ENCODE measurements at places on chromosomes 11 and 22. TPM values are rescaled to one million over a fixed set of nuclear protein-coding genes. Genes with fewer than 3 reads are reported as not detected.

GRCh38 chr22:48624401-48624800, 1203.3 kb downstream of the BRD1 start:
- H3K4me3 ChIP-seq, result no peak overlapping the region
- no peaks in the 10 kb centered on the region for H3K27me3 ChIP-seq
- no peaks in the 10 kb centered on the region for H3K4me1 ChIP-seq

GRCh38 chr11:111372538-111372937, 6.5 kb downstream of the POU2AF1 start:
- no peak overlapping the region for H3K4me3 ChIP-seq
- H3K27ac ChIP-seq, result no peak overlapping the region
- no peaks in the 10 kb centered on the region for H3K36me3 ChIP-seq
- no peaks in the 10 kb centered on the region for H3K27me3 ChIP-seq

DNA sequence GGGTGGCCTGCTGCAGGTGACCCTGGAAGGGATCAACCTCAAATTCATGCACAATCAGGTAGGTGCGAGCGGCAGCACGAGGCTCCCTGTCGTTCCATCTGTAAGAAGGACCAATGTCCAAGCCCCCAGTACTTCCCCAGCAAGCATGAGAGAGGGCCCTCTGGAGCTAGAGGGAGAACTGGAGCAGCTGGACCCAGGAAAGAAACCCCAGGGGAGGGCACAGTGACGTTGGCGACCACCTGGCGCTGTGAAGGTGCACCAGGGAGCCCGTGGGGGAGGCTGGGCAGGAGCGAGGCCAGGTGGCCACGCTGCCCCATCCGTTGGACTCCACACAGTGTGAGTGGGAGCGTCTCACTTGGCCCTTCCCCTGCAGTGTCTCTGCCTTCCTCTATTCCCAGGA, 28.0 kb downstream of the MYBPC3 start:
- no peaks in the 10 kb centered on the region for H3K27me3 ChIP-seq
- H3K36me3 ChIP-seq, result peaks cover 51% of the 10 kb centered on the region
- no peak overlapping the region for H3K4me3 ChIP-seq
- no peak for DNase-seq
- H3K27ac ChIP-seq, result no peak overlapping the region
- H3K4me1 ChIP-seq, result peaks cover 6% of the 10 kb centered on the region

DNA sequence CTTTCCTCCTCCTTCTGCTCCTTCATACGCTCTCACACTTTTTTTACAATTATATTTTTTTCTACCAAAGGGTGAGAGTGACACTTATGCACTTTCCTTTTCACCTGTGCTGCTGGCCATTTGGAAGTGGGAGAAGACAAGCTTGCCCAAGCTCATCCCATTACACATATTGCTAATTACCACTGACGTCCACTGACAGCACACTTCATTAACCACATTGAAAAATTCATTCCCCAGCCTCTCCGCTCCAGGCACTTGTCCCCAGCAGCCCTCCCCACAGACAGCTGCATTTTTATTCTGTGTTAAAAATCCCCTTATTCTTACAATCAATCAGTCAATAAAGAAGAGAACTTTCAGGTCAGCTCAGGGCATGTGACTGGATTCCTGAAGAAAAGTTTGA, 175.1 kb downstream of the LRRC4C start:
- H3K27ac ChIP-seq, result no peak overlapping the region
- H3K4me1 ChIP-seq, result peaks cover 3% of the 10 kb centered on the region
- H3K4me3 ChIP-seq, result no peak overlapping the region

DNA sequence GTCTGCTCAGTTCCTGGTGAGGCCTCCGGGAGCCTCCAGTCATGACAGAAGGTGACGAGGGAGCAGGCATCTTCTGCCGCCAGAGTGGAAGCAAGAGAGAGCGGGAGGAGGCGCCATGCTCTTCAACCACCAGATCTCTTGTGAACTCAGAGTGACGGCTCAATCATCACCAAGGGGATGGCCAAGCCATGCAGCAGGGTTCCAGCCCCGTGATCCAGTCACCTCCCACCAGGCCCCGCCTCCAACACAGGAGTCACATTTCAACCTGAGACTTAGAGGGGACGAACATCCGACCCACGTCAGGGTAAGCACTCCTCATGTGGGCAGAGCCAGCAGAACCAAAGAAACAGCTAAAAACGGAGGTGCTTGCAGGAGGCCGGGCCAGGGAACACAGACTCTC, 1470.5 kb downstream of the BRD1 start:
- no peaks in the 10 kb centered on the region for H3K4me1 ChIP-seq
- DNase-seq, result no peak
- no peaks in the 10 kb centered on the region for H3K27me3 ChIP-seq
- H3K36me3 ChIP-seq, result no peaks in the 10 kb centered on the region
- no peak overlapping the region for H3K4me3 ChIP-seq
- no peak overlapping the region for H3K27ac ChIP-seq

DNA sequence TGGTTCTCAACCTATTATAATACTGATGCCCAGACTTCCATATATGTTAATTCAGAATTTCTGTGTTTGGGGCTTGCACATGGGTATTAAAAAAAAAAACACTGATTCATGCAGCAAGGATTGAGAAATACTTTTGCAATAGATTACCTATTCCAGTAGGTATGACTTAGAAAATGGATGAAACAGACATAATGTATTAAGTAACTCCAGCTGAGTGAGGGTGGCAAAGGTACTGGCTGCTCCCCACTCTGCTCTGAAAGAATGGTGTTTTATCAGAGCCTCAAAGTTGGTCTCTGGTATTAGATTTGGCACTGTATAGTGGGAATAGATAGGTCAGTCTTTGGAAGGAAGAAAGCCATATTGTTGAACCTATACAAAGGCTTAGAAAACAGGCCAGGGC, 234.3 kb upstream of the FOLH1 start:
- H3K4me3 ChIP-seq, result no peak overlapping the region
- no peak for DNase-seq
- H3K4me1 ChIP-seq, result no peaks in the 10 kb centered on the region
- no peaks in the 10 kb centered on the region for H3K27me3 ChIP-seq

DNA sequence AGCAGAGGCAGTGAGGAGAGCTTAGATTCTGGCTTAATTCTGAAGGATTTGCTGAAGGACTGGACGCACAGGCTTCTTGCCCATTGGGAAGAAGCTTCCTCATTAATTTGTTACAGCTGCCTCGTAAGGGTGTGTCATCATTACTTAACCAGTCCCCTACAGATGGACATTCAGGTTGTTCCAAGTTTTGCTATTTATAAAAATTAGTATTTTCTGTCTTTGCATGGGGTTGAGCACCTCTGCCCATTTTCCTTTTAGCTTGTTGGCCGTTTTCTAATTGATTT, 38.1 kb downstream of the CAPN1 start:
- peaks cover 10% of the 10 kb centered on the region for H3K4me1 ChIP-seq

GRCh38 chr11:69008737-69009440, 4.2 kb downstream of the MRGPRF start:
- peaks cover 53% of the 10 kb centered on the region for H3K4me1 ChIP-seq
- H3K27ac ChIP-seq, result peak overlapping the region; percentile 99
- peak; percentile 96 for DNase-seq
- H3K27me3 ChIP-seq, result no peaks in the 10 kb centered on the region
- H3K36me3 ChIP-seq, result peaks cover 14% of the 10 kb centered on the region
- H3K4me3 ChIP-seq, result peak overlapping the region; percentile 83

- peaks cover 15% of the 10 kb centered on the region for H3K4me1 ChIP-seq
- no peak for DNase-seq
- H3K27me3 ChIP-seq, result no peaks in the 10 kb centered on the region
Measured at GRCh38 chr11:44559207-44559939, 6.1 kb upstream of the CD82 start.

GRCh38 chr22:30636226-30637077, 871 bp downstream of the SLC35E4 start:
- H3K27me3 ChIP-seq, result no peaks in the 10 kb centered on the region
- peaks cover 57% of the 10 kb centered on the region for H3K4me1 ChIP-seq
- H3K36me3 ChIP-seq, result no peaks in the 10 kb centered on the region
- no peak for DNase-seq

- H3K4me1 ChIP-seq, result peaks cover 42% of the 10 kb centered on the region
- no peak overlapping the region for H3K27ac ChIP-seq
- DNase-seq, result no peak
- no peaks in the 10 kb centered on the region for H3K36me3 ChIP-seq
Measured at GRCh38 chr11:35305670-35306382, 113.5 kb downstream of the SLC1A2 start.

DNA sequence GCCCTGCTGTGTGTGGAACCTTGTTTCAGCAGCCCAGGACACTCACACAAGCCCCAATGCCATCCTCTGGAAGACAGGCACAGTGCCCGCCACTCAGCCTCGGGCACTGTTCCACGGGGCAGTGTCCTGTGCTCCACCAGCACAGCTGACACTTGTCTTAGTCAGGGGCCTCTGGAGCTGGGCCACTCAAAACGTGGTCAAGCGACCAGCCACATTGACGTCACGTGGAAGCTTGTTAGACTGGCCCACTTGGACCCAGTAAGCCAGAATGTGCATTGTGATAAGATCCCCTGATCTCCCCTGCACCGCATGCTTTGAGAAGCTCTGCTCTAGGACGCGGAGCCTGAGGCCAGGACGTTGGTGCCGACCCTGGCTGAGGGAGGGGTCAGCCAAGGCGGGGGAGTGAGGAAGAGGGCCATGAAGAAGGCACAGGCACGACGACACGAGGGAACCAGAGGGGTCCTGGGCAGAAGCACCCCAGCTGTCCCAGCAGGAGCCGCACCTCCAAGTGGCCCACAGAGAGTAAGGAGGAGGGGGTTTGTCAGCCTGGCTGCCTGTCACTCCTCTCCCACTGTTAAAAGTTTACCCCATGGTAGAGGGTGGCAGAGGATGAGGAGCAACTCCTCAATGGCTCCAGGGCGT, 64.6 kb downstream of the LINC01488 start:
- H3K4me3 ChIP-seq, result no peak overlapping the region
- H3K27me3 ChIP-seq, result no peaks in the 10 kb centered on the region
- no peak overlapping the region for H3K27ac ChIP-seq
- H3K36me3 ChIP-seq, result no peaks in the 10 kb centered on the region
- peaks cover 7% of the 10 kb centered on the region for H3K4me1 ChIP-seq

DNA sequence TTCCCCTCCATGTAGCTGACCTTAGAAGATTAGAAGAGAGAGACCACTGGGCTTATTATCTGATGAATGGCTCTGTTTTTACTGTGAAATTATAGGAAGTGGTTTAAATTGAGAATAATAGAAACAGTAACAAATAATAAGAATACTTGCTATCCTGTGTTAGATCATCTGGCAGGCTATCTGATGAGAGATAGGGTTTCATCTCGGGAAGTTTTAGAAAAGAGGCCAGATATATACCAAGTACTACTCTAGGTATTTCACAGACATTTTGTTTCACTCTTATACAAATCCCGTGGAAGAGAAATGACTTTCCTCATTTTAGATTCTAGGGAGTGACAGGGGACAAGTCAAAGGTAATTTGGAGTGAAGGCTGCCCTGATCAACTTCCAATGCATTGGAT, 198.4 kb downstream of the MAML2 start:
- DNase-seq, result no peak
- H3K4me3 ChIP-seq, result no peak overlapping the region
- peaks cover 37% of the 10 kb centered on the region for H3K4me1 ChIP-seq
- no peaks in the 10 kb centered on the region for H3K27me3 ChIP-seq

- DNase-seq, result no peak
- H3K4me3 ChIP-seq, result peak overlapping the region; percentile 37
- H3K27me3 ChIP-seq, result peaks cover 13% of the 10 kb centered on the region
- H3K27ac ChIP-seq, result no peak overlapping the region
- no peaks in the 10 kb centered on the region for H3K36me3 ChIP-seq
Measured at GRCh38 chr11:124075841-124076651, 34.9 kb upstream of the OR10G7 start.

- H3K4me3 ChIP-seq, result peak overlapping the region; percentile 57
- peak overlapping the region; percentile 14 for H3K27ac ChIP-seq
- H3K4me1 ChIP-seq, result peaks cover 17% of the 10 kb centered on the region
- no peaks in the 10 kb centered on the region for H3K36me3 ChIP-seq
Measured at GRCh38 chr11:116193321-116194131, 579.3 kb downstream of the BUD13 start.

- no peaks in the 10 kb centered on the region for H3K27me3 ChIP-seq
- peak overlapping the region; percentile 52 for H3K27ac ChIP-seq
- peaks cover 71% of the 10 kb centered on the region for H3K4me1 ChIP-seq
- no peak overlapping the region for H3K4me3 ChIP-seq
Measured at GRCh38 chr11:116984589-116984988, 113.6 kb downstream of the SIK3 start.

DNA sequence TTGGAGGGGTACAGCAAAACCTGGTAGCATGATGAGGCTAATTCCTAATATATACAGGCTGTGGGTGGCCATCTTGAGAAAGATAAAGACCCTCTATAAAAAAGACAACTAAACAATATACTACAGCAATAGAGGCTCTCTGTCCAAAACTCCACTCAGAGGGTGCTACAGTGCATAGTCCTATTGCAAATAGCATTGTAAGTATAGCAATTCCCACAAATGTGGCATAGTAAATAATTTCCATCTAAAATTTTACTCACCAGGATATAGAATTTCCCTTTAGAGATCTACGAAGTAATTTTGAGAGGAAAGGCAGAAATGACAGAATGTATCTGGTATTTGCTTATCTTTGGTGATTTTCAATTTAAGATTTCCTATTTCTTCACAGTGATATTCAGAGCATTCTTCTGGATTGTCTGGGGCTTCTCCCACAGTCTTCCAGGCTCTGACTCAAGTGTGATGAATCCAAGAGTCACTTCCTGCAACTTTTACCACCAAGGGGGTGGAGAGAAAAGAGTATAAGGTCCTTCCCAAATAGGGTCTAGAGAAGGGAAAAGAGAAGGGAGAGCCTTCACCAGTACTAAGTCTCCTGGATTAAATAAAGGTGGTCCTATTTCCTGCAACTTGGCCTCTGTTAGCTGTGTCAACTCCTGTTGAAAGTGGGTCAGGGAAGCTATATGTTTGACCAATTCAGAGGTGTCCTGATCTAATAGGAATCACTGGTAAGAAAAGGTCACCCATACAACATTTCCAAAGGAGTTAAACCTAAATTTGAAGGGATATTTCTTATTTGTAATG, 1054.7 kb upstream of the CNTN5 start:
- no peaks in the 10 kb centered on the region for H3K27me3 ChIP-seq
- no peaks in the 10 kb centered on the region for H3K4me1 ChIP-seq
- no peaks in the 10 kb centered on the region for H3K36me3 ChIP-seq
- no peak overlapping the region for H3K4me3 ChIP-seq

DNA sequence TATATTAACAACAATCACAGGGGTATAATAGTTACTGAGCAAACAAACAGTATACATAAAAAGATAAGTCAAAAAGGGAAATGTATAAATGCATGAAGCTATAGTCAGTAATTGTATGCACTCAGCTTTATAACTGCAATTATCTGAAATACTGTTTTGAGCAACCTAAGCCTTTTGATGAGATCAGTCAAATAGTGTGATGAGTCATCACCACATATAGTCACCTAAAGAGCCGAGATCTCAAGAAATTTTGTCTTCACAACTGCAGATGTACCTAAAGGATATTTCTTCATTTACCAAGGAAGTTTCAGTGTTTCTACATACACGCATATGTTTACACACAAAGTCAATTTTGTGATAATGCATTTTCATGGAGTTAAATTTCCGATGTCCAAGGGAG, 5.4 kb upstream of the OR51A2 start:
- no peaks in the 10 kb centered on the region for H3K36me3 ChIP-seq
- no peaks in the 10 kb centered on the region for H3K27me3 ChIP-seq
- no peak for DNase-seq
- no peak overlapping the region for H3K27ac ChIP-seq
- no peak overlapping the region for H3K4me3 ChIP-seq
- H3K4me1 ChIP-seq, result no peaks in the 10 kb centered on the region

GRCh38 chr11:12084256-12084655, 26.1 kb upstream of the MICAL2 start:
- no peaks in the 10 kb centered on the region for H3K36me3 ChIP-seq
- H3K27ac ChIP-seq, result peak overlapping the region; percentile 91

The MPPED2 gene
- total RNA-seq, result 4.0 TPM

The SCUBE2 gene
- 7.6 TPM for total RNA-seq

The TTC36 gene
- total RNA-seq, result 1.5 TPM

The RCOR2 gene
- total RNA-seq, result 0.40 TPM

The CCDC116 gene
- 0.99 TPM for total RNA-seq

The SPDYC gene
- not detected for total RNA-seq

The PTPRJ gene
- total RNA-seq, result 14.1 TPM

The SORL1 gene
- total RNA-seq, result 12.3 TPM

The GANAB gene
- 126 TPM for total RNA-seq

The RAB38 gene
- 0.75 TPM for total RNA-seq
